ENCODE measurements at places on chromosomes 11 and 22.

DNA sequence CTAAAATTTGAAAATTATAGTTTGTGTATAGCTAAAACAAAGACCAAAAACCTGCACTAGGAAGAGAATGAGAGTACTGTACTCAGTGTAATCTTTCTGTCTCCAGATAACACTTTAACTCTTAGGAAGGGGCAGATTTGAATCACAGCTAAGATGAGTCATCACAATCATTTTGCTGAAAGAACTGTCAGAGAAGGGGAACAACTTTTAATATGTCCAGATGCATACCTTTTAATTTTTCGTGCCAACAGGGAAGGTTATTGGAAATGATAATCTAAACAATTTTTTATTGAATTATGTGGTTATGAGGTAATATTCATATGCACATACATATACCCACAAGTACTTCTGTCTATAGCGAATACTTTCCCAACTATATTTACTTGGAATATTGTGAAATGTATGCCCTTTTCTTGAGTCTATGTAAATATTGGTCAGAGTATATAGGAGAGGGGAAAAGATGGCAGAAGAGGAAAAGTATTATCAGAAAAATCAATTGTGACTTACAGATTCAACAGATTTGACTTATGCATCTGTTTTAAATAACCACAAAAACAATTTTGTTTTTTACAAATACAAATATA lies 51.1 kb upstream of the MUC15 start:
- no peak for DNase-seq

GRCh38 chr11:19890308-19890707 lies 177.7 kb downstream of the NAV2 start:
- no peak for DNase-seq

DNA sequence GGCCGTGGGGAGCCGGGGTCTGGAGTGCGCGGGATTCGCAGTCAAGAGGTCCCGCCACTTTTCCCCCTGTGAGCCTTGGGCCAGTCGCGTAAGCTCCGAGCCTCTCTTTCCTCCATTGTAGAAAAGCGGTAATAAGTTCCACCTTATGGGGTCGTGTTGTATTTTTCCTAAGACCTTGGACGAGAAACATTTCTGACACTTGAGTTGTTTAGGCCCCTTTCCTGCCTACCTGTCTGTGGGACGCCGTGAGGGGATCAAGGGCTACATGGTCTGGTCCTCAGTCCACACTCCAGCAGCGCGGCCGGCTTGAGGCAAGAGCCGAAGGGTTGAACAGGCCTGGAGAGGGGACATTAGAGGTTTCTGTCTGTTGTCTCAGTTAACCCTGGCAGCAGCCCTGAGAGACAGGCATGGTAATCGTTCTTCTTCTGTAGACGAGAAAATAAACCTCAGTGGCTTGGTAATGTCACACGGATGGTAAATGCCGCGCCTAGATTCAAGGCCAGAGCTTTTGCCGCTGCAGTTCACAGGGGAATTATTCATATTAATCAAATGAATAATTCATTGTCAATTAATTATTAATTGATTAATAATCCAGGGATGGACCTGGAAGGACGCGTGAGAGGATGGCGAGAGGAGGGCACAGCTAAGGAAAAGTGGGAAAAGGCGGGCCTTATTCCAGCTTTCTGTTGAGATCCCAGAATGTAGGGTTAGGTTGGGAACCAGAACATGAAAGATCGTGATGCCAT lies 545 bp downstream of the FEN1 start:
- DNase-seq, result no peak

- DNase-seq, result no peak
Measured at GRCh38 chr22:44505796-44506354, 7.8 kb upstream of the RTL6 start.

DNA sequence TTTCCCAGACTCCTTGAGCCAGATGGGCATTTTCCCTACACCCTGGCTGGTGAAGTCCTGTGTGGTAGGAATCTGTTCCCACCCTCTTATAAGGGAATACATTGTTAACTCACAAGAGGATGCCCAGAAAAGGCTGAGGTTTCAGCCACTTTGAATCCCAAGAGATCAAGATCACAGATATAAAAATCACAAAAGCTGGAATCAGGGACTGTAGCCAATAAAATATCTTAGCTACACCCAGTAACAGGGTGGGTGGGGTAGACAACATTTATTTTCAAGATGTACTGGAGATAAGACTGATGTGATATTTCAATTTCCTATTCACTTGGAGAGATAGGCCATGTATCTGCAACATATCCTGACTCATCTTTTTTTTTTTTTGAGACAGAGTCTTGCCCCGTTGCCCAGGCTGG lies 50.3 kb downstream of the COPB1 start:
- DNase-seq, result no peak

- no peak for DNase-seq
Measured at GRCh38 chr11:9814108-9814507, 150.2 kb downstream of the SWAP70 start.

GRCh38 chr11:90465553-90465952 lies 242.7 kb upstream of the CHORDC1 start:
- no peak for DNase-seq

DNA sequence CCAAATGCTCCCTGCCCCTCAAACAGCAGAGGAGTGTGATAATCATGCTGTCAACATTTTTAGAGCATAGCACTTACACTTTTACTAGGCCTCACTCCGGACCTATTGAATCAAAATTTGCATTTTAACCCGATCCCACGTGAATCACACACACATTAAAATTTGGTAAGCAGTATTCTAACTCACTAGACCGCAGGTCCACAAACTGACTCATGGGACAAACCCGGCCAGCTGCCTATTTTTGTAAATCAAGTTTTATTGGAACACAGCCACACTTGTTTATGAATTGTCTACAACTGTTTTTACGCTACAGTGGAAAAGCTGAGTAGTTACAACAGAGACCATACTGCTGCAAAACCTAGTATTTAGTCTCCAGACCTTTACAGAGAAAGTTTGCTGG lies 43.3 kb downstream of the SNX19 start:
- no peak for DNase-seq

DNA sequence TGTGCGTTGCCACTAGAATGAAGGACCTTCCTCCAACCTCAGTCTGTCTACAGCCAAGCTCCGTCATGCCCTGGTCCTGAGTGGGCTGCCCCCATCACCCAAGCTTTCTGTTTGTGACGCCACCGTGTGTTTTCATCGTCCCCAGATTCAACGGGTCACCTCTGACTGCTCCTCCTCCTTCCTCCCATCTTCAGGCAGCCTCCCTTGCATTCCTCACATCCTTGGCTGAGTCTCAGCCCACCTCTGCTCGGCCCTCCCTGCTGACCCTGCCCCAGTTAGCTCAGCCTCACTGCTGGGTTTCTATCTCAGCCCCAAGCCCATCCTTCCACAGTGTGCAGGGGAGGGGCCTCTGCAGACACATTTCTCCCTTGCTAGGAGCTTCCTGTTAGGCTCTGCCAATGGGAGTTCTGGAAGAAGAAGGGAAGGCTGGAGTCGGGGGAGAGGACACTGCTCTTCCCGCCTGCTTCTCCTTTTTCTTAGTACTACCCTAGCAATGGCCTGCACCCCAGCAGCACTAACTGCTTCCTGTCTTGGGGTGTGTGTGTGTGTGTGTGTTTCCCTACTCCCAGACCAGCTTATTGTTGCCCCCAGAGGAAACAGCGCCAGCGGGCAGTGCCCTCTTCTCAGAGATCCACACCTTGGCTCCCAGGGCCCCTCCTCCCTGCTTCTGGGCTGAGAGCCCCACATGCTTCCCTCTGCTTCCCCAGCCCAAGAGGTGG lies 5.2 kb downstream of the IFT27 start:
- no peak for DNase-seq

- no peak for DNase-seq
Measured at GRCh38 chr22:47419239-47419638, 656.8 kb downstream of the TBC1D22A start.

DNA sequence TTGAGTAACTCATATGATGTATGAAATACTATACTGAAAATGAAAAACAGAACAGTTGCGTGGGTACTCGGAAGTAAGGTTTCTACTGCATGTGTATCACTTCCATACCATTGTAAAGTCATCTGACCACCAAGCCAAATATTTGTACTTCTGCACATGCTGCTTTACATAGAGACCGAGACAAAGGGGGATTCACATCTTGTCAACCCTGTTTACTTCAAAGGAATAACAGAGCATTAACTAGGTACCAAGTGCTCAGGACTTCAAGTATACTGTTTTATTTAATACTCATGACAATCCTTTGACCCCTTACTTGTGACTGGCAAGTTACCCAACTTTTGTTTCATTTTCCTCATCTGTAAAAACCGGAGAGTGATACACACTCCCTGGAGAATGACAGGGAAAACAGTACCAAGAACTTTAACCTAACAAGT lies 9.9 kb downstream of the MAPK1 start:
- no peak for DNase-seq

GRCh38 chr22:27041745-27042310 lies 384.4 kb downstream of the MIAT start:
- no peak for DNase-seq

DNA sequence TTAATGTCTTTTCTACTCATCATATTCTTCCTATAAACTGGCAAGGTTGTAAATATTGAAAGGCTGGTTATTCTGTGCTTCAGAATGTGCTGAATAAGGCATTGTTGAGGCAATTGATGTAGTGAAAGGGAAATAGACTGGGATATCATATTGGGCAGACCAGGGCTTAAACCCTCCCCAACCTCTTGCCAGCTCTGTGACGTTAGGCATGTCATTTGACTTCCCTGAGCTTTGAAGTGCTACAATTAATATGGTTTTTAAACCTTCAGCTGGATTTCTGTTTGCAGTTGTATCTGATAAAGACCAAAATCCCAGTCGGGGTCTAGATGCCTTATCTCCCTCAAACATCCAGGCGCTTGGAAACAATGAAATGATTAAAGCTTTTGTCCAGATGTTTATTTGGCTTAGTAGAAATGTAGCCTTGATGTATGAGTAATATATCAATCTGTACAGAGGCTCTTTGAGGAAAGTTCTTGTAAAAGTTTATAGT lies 208.1 kb downstream of the DBX1 start:
- no peak for DNase-seq

GRCh38 chr11:7905961-7906429 lies 25.1 kb downstream of the OR10A6 start:
- DNase-seq, result no peak

- no peak for DNase-seq
Measured at GRCh38 chr11:121439337-121439736, 12.8 kb upstream of the SORL1 start.

DNA sequence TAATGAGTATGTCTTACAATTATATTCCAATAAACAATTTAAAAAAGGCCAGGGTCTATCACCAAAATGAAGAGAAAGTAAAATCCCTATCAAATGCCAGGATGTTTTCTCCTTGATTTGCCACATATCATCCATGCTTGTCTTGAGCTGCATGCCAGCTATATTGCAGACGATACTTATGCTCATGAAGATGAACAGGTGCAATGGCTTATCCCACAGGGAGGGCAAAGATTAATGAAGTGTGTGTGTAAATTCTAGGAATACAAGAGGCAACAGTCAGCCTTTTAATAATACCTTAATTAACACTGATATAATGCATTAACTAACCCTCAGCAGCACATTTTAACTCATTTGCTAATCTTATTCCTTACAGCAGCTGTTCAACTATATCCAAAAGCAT lies 850.5 kb downstream of the KCNA4 start:
- no peak for DNase-seq

- DNase-seq, result no peak
Measured at GRCh38 chr11:57787920-57788702, 26.5 kb downstream of the CTNND1 start.

GRCh38 chr11:97610000-97610399 lies 1220.2 kb downstream of the JRKL start:
- DNase-seq, result no peak

- no peak for DNase-seq
Measured at GRCh38 chr11:33266393-33267215, 9.4 kb downstream of the HIPK3 start.

GRCh38 chr11:117944554-117944953 lies 15.4 kb upstream of the TMPRSS13 start:
- no peak for DNase-seq

All from K562 (cell line).